ENCODE measurements at places on chromosomes 12 and 14.

- H3K36me3 ChIP-seq, result no peaks in the 10 kb centered on the region
- DNase-seq, result no peak
- H3K4me3 ChIP-seq, result no peak overlapping the region
- no peaks in the 10 kb centered on the region for H3K27me3 ChIP-seq
Observed at GRCh38 chr14:61891170-61891569, 128.9 kb downstream of the SNAPC1 start.

- DNase-seq, result no peak
- H3K36me3 ChIP-seq, result no peaks in the 10 kb centered on the region
- no peaks in the 10 kb centered on the region for H3K4me1 ChIP-seq
- no peak overlapping the region for H3K27ac ChIP-seq
- no peak overlapping the region for H3K4me3 ChIP-seq
Observed at GRCh38 chr12:99957866-99958466, 26.8 kb downstream of the ANKS1B start.

DNA sequence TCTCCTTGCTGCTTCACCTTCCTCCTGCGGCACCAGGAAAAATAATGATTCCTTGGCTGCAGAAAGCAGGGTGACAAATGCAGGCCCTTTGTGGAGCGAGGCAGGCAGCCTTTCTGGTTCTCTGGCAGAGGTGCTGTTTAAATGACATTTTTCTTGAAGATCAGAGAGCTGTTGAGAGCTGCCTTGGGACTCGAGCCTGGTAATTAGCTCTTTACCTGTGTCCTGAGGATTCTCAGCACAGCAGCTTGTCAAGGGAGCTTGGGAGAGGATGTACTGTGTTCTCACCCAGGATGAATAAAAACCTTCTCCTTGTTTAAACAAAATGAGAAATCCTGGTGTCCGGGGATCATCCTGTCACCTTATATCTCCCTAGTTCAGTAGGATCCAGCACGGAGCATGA, 204.0 kb downstream of the AACS start:
- no peak overlapping the region for H3K27ac ChIP-seq
- H3K36me3 ChIP-seq, result no peaks in the 10 kb centered on the region
- DNase-seq, result no peak
- peaks cover 4% of the 10 kb centered on the region for H3K4me1 ChIP-seq
- H3K27me3 ChIP-seq, result no peaks in the 10 kb centered on the region
- H3K4me3 ChIP-seq, result no peak overlapping the region

- H3K27ac ChIP-seq, result no peak overlapping the region
- H3K36me3 ChIP-seq, result no peaks in the 10 kb centered on the region
- no peaks in the 10 kb centered on the region for H3K4me1 ChIP-seq
- DNase-seq, result no peak
Observed at GRCh38 chr14:92638904-92639303, 109.5 kb downstream of the LGMN start.

- H3K36me3 ChIP-seq, result no peaks in the 10 kb centered on the region
- H3K27me3 ChIP-seq, result 0 out of 2 replicates have a peak, but pooled peaks cover 2% of the 10 kb centered on the region
- H3K4me3 ChIP-seq, result no peak overlapping the region
- no peak for DNase-seq
- H3K4me1 ChIP-seq, result peaks cover 7% of the 10 kb centered on the region
Observed at GRCh38 chr14:68684466-68685418, 108.1 kb downstream of the ZFP36L1 start.

DNA sequence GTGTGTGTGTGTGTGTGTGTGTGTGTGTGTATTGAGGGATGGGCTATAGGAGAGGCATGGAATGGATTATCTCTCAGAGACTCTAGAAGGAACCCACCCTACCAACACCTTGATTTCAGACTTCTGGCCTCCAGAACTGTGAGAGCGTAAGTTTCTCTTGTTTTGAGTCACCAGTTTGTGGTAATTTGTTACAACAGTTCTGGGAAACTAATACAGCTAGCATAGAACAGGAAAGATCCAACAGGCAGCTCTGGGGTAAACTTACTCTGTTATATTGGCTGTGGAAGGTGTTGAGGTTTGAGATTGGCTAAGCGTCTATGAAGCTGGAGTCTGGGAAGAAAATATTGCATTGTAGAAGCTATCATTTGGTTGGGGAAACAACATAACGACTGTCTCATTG, 334.3 kb downstream of the AACS start:
- H3K4me1 ChIP-seq, result no peaks in the 10 kb centered on the region
- no peaks in the 10 kb centered on the region for H3K27me3 ChIP-seq
- no peak for DNase-seq
- H3K27ac ChIP-seq, result no peak overlapping the region

DNA sequence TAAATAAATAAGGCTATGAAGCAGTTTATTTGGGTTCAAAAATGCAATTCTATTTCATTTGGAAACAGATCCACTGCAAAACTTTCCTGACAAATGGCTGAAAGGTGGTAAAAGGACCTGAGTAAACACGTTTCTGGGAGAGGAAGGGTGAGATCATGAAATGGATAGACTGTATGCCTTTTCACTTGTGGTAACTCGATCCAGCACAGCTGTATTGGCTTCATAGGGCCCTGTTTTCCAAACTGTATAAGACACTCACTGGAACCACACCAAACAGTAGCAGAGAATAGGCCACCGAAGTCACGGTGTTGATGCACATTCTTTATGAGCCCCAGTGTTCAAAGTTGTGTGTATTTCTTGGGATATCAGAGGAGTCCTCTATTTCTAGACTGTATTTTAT, 325.2 kb upstream of the DIO2 start:
- H3K4me1 ChIP-seq, result no peaks in the 10 kb centered on the region
- H3K4me3 ChIP-seq, result no peak overlapping the region
- DNase-seq, result no peak
- H3K27ac ChIP-seq, result no peak overlapping the region
